ENCODE measurements at places on chromosomes 6 and 20.
A peak's percentile ranks its signal among the peaks of the same experiment; 100 is the strongest.

DNA sequence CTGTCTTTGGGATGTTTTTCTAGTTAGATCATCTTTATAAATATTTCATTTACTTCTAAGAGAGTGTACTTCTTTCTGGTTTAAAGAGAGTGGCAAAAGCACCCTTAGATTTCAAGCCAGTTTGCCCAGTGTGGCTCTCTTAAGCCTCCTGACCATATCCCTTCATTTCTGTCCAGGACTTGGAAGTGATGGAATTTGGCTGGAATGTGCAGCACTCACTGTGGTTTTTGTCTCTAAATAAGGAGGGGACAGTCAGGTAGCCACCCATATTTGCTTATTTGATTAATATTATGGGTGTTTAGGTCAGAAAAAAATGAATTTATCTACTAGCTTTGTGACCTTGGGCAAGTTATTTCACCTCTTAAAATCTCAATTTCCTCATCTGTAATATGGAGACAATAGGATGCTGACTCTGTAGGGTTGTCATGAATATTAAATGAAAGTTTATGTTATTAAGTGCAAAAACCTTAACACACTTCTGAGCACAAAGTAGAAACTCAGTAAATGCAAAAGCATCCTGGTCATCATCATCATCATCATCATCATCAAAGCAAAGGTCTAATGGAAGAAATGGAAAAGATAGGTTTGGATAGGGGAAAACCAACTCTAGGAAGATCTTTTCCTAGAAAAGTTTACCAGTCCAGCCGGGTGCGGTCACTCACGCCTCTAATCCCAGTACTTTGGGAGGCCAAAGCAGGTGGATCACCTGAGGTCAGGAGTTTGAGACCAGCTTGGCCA is 3.1 kb downstream of the CRYBG1 start:
- DNase-seq, result no peak

DNA sequence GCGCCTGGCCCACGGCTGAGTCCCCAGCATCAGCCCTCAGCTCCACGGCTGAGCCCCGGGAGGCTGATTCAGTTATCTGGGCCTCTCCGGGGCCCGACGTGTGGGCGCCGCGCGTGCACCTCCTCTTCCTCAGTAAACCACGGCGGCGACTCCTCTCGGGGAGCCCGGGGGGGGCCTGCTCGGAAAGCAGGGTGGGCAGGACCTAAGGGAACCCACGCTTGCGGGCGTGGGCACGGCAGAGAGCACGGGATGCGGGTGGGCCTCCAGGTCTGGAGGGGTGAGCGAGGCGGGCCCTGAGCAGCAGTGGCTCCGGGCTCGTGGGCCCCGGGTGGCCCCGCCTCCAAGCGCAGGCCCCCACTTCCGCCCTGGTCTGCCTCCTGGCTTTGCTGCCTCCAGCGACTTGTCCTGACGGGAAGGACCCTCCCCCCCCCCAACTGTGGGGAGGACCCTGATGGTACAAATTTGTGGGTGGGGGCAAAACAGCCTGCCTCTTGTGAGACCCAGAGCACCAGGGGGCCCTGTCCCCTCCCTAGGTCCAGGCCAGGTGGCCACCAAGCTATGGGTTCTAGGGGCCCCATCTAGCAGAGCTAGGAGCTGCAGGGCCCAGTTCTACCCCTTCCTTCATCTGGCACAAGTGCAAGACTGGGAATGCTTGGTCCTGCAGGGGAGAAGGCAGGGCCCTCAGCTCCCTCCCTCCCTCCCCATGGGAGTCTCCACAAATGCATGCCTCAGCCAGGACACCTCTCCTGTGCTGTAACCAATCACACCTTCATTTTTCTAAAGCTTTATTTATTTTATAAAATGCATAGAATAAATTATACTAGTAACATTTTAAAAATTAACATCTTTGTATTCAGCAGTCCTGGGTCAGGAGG is 16.9 kb downstream of the UCKL1 start:
- DNase-seq, result no peak

GRCh38 chr20:50198180-50198666 is 7.6 kb downstream of the CEBPB start:
- no peak for DNase-seq

DNA sequence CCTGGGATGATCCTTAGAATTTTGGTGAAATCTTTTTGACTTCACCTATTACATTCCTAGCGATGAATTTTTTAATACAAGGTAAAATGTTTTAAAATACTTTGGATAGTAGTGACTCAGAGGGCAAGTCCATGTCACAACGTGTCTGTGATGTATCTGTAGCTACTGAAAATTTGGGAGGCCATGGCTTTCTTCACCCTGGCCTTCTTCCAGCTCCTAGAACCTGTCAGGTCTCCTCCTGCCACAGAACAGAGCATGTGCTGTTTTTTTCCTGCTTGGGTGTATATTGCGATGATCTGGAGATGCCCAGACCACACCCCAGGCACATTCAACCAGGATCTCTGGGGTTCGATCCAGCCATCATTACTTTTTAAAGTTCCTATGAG is 194.4 kb downstream of the BTBD3 start:
- no peak for DNase-seq

DNA sequence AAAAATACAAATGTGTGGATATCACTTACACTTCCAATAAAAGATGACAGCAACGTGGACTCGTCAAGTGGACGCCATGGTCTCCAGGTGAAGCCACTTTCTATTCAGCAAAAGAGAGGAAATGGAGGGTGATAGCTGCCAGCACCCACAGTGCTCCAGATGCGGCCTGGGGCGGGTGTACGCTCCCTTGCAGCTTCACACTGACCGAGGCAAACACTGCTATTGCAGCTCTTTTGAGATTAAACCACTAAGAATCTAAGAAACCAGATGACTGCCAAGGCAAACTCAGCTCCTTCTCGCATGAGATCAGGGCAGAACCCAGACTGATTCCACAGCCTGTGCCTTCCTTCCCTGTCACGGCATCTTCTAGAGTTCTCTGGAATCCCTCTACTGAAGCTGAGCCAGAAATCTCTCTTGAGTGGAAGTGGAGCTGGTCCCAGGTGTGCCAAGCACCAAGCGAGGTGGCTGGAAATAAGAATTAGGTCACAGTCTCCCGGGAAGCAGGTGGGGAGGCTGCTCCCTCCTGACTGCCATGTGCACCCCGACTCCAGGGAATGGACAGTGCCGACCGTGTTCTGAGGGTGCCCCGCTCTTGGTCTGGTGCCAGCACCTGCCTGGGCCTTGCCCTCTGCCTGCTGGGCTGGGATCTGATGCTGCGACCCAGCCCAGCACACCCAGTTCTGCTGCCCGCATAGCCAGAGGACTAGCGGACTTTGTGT is 90.1 kb upstream of the AFDN start:
- no peak for DNase-seq

GRCh38 chr6:36516559-36516958 is 30.7 kb downstream of the STK38 start:
- no peak for DNase-seq

DNA sequence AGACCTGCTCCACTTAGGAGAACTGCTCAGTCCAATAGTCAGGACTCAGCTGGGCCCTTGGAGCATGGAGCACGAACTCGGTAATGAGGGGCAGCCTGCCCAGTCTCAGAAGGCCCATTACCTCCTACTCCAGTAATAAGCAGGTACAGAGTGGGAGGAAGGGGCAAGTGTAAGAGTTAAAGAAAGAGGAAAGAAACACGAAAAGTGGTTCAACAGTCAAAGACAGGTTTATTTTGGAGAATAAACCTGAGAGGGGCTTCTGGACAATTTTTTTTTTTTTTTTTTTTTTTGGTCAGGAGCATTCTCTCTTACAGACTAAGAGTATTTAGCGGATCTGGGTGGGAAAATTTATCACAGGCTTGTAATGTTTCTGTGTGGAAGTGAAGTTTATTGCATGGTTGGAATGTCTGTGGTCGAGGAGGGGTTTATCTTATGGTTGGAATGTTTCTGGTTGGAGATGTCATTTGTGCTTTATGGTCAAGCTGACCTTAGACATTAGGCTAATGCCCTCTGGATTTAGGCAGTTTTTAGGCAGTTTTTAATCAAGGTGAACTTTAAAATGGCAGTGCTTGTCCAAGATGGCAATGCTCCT is 340.1 kb downstream of the BCKDHB start:
- no peak for DNase-seq

DNA sequence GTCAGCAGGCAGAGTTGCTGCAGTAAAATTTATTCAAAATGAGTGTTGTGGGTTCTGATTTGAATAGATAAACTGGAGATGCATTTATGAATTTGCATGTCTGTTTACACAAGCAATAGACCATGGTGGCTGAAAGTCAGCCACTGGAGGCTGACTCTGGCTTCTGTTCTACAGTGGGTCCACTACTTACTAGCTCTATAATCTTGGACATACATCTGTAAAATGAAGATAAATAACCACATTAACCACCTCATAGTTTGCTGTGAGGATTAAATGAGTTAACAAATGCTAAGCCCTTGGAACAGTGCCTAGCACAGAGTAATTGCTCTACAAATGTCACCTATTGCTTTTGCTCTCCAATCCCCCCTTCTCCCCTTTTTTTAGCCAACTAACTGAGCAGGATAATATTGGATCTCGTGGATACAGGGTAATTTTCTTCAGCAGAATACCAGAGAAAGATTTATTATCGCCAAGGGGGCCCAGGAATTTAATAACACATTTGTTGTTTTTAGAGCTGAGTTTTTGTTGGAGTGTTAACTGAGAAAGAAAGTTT is 1.4 kb upstream of the PM20D2 start:
- no peak for DNase-seq

DNA sequence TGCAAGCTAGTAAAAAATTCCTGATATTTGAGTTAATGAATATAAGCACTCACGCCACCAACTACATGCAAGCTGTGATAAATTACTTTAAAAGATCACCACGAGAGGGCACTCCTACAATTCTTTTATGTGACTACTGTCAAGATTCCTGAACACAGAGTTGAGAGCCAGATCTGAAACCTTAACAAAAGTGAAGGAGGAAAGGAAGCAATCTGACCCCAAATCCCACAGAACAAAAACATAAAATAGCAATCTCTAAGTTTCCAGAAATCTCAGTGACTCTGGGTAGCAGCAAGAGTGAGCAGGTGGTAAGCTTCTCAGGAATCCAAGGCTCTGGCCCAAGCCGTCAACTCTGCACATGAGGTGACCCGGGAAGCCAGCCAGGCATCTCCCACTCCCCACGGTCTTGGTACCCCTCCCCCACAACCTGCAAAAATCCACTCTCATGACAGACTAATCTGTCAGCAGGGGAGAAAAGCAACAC is 55.1 kb downstream of the STAU1 start:
- DNase-seq, result peak; percentile 20

- no peak for DNase-seq
These were observed 32.9 kb downstream of the MMUT start for GRCh38 chr6:49430187-49430586.

DNA sequence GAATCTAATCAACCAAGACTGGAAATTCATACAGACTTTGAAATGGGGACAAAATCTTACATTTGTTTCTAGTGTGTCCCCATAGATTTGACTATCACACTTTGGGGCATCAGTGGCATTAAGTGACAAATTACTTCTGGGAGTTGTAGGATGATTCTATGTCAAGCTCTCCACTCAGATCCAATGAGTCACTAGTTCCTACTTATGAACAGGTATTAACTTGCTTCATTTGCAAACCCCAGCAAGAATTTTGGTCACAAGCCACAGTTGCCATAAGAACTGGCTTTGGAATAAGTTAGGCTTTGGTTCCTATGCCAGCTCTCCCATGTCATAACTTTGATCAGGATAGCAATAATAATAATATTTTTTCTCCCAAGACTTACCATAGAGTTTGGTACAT is 77.6 kb upstream of the PTPRK start:
- no peak for DNase-seq

GRCh38 chr20:24836661-24837299 is 112.3 kb upstream of the CST7 start:
- no peak for DNase-seq

DNA sequence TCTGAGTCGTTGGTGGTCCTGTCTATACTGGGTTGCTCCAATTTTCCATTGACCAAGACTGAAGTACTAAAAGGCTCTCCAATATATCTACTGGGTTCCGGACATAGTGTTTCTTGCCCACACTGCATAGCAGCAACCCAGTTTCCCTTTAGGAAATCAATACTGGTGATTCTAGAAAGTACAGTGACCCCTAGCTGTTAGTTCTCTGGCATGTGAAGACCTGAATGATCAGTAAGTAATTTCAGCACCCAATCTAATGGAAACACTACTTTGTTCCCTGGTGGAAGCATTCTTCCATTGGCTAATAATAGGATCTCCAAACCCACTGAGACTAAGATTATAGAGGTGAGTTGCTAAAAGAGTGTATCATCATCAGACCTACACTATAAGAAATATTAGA is 40.8 kb upstream of the STMND1 start:
- no peak for DNase-seq

- peak; percentile 19 for DNase-seq
These were observed 181.2 kb downstream of the ADGRG6 start for GRCh38 chr6:142482974-142483373.
